ENCODE measurements at places on chromosomes 16 and 17. TPM values are rescaled to one million over a fixed set of nuclear protein-coding genes. Genes with fewer than 3 reads are reported as not detected.
A peak's percentile ranks its signal among the peaks of the same experiment; 100 is the strongest.

- no peak for ATAC-seq
These were observed 104.2 kb downstream of the ADCY9 start for GRCh38 chr16:4011940-4012629.

DNA sequence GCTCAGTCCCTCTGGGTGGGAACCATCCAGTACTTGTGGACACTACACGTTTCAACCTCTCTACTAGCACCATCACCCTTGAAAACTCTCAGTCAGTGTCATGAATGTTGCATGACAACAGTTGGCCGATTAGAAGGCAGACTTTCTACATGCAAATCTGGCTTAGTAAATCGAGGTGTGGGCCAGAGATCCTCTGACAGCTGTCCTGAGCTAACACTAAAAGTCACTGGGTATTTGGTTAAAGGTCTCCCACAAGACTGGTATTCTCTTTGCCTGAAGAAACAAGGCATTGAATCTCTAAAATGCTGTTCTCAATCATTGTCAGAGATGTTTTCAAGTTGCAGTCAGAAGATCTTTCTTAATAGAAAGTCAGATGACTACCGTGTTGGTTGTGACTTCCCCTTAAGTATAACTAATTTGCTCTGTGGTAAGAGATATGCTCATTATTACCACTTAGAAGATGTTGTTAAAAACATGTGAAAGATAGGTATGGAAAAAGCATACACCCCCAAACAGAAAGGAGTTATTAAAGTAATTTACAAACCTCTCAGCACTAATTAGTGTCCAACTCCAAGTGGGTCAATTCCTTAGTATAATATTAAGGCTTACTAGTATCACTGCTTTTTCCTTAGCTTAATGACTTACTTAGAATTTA is 62.3 kb downstream of the WNT3 start:
- ATAC-seq, result no peak

DNA sequence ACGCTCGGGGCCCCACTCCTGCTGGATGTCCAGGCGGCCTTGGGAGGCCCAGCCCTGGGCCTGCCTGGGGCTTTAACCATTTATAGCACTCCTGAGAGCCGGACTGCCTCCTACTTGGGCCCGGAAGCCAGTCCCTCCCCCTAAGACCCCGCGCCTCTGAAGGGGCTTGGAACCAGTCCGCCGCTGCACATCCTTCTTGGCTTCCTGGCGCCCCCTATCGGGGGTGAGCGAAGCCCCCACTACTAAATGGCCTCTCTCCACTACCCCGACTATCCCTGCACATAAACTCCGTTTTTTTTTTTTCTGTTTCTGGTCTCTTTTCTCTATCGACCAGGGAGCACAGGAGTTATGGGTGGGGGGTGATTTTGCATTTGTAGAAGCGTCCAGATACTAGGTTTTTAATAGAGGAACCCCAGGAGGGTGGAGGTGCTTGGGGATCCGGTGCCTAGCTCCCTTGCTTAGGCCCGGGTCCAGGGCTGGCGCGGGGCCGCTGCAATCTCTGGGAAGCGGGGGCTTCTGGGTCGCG is 633 bp upstream of the NOL3 start:
- no peak for ATAC-seq

DNA sequence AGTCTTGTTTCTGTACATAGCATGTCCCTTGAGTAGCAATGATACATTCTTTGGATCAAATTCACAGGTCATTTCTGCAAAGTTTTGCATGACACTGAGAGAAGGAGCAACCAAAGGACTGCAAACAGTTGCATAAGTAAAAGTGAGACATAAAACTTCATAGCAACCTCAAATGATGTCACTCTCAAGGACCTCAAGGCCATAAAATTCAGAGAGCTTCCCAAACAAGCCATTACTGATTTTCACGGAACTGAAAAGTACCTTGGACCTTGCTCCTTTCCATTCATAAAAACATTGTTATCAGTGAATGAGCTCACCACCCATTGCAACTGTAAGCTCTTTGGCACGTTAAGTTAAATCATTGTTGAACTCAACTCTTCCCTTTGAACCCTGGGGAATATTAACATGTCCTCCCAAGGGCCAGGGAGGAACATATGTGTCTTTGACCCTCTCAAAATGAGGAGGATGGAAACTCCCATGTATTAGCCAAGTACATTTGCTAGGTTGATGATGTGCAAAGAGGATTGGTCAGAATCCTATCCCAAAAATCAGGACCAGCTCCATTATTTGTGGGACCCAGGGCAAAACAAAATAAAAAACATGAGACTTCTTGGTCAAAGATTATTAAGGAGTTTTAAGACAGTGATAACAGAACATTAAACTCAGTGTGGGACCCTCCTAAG is 275.0 kb upstream of the DYNLRB2 start:
- no peak for ATAC-seq

GRCh38 chr17:77449908-77450741 is 309.4 kb downstream of the SEC14L1 start:
- ATAC-seq, result peak; percentile 44

GRCh38 chr16:12265108-12265507 is 288.6 kb downstream of the SNX29 start:
- ATAC-seq, result no peak

- no peak for ATAC-seq
These were observed 35.2 kb downstream of the HAPSTR1 start for GRCh38 chr16:9126609-9127008.

- no peak for ATAC-seq
These were observed 3.6 kb upstream of the HIC1 start for GRCh38 chr17:2051061-2051932.

DNA sequence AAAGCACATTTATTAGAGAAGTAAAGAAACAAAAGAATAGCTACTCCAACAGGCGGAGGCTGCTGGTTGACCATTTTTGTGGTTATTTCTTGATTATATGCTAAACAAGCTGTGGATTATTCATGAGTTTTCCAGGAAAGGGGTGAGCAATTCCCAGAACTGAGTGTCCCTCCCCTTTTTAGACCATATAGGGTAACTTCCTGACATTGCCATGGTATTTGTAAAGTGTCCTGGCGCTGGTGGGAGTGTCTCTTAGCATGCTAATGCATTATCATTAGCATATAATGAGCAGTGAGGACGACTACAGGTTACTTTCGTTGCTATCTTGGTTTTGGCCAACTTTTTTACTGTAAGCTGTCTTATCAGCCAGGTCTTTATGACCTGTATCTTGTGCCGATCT is 12.2 kb upstream of the HS3ST4 start:
- no peak for ATAC-seq

DNA sequence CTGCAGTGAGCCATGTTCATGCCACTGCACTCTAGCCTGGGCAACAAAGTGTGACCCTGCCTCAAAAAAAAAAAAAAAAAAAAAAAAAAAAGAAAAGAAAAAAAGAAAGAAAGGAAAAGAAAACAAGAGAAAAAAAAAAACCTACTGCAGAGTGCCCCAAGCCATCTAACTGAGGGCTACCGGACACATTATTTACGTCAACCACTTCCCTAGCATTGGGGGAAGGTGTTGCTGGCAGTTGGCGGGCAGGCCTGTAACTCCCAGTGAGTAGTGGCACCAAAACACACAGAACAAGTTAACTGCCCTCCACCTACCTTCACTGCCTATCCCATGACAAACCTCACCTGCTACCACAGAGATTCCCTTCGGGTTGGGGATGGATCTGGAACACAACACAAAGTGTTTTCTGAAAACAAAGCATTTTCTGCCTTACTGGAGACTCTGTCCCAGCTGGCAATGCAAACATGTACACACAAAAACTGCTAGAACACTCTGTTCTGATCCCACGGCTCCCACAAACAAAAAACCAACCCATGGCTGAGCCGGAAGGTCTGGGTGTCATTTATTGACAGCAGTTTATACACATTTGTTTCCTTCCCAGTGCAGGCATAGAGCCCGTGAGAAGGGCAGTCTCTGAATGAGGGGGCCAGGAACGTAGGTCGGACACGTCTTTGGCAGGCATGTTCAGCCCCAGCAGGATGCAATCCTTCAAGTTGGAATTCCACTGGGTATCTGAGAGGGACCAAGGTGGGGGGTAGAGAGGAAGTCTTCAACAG is 11.0 kb downstream of the PHB1 start:
- ATAC-seq, result no peak

DNA sequence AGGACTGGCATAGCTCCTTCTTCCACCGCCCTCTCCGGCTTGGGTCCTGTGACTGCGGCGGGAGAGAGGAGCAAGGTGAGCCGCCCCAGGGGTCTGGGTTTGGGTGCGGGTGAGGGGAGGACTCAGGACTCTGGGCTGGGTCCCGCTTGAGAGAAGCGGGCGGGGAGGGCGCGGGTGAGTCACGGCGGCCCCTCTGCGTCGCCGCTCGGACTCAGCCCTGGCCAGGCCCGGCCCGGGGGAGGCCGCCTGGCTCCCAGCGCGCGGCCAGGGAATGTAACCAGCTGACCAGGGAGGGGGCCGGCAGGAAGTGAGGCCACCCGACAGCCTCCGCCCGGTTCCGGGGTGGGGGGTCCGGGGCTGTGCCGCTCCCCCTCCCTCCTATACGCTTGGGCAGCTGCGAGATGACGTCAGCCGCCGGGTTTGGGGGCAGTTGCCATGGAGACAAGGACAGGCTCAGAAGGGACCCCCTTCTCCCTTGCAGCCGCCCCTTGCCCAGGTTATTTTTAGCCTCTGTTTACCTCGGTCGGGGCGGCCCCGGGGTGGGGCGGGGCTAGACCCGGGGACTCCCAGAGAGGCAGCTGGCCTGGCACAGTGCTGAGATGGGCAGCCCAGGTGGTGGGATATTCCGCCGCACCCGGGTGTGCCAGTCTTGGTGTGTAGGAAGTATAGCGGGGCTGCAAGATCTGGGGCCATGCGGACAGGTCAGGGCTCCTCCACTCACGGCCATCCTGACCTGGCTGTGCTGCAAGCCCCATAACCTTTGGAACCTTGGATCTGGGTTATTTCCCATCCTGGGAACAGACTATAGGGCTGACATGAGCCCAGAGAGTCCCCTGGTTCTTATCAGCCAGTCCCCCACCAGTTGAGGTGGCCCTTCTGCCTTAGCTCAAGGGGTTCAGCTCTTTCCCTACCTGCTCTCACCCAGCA is 1.6 kb downstream of the RIPOR1 start:
- peak; percentile 38 for ATAC-seq

DNA sequence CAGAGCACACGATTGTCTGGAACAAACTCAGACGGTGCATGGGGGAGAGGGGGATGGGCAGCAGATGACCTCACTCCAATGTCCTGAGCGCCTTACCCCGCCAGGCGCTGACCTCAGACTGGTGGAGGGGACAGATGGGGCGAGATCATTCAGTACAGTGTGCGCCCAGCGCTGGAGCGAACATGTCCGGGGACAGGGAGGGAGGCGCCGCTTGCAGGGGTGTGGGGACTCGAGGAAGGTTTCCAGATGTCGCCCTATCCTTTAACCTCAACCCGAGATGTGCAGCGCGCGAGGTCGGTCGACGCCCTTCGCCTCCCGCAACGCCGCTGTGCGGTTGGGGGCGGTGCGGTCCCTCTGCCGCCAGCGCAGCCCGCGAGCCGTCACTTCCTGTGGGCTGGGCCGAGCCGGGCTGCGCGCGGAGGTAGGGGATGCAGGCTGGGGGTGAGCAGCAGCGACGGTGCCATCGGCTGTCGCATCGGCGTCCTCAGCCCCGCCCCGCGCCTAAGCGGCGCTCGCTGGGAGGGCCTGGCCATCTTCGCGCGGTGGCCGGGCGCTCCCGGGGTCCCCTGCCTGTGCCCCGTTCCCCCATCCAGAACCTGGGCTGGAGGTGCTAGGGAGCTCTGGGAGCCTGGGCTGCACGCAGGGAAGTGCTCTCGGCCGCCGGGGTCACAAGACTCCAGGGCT is 5.3 kb upstream of the CDR2L start:
- ATAC-seq, result peak; percentile 74

DNA sequence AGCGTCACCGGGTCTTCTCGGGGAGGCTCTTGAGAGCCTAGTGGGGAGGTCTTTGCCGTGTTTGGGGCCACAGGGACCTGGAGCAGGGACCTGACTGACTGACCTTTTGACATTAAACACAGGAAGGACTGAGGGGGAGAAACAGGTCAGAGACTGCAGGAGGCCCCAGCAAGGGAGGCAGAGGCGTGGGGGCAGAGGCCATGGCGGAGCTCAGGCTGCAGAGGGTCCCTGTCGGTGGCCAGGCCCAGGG is 41.6 kb upstream of the GSE1 start:
- no peak for ATAC-seq

DNA sequence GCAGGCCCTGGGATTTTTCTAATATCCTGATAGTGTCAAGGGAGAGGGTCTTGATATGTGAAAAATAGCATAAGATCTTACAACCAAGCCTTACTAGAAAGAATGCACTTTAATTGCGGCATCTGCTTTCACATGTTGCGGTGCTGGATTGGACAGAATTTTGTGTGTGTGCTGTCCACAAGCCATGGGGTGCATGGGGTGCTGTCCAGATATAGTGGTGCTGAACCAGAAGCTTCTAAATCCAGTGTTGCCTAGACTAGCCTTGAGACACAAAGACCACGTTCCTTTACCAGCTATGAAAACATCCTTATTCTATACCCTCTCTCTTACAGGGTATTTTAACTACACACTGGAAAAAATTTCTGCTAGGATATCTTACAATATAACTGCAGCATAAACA is 244.0 kb downstream of the TMEM114 start:
- no peak for ATAC-seq

C17orf67 gene
- total RNA-seq, result 0.52 TPM

HAS3 gene
- 72.2 TPM for total RNA-seq

CIITA gene
- total RNA-seq, result 4.5 TPM

COQ9 gene
- 44.6 TPM for total RNA-seq

PRSS8 gene
- total RNA-seq, result 59.3 TPM

SOCS1 gene
- 2.8 TPM for total RNA-seq

SALL1 gene
- not detected for total RNA-seq

SPOP gene
- total RNA-seq, result 27.9 TPM

GLYR1 gene
- total RNA-seq, result 49.9 TPM

GLG1 gene
- total RNA-seq, result 54.6 TPM

CCL1 gene
- not detected for total RNA-seq

RCVRN gene
- total RNA-seq, result not detected

GSG1L gene
- total RNA-seq, result not detected

CLDN7 gene
- 279 TPM for total RNA-seq

NOTUM gene
- not detected for total RNA-seq
